ENCODE measurements at places on chromosomes 2 and 18. TPM values are rescaled to one million over a fixed set of nuclear protein-coding genes. Genes with fewer than 3 reads are reported as not detected.

ROCK2 gene
- 33.0 TPM for total RNA-seq

DSEL gene
- 3.5 TPM for total RNA-seq

BOLL gene
- total RNA-seq: not detected

ATF2 gene
- 40.0 TPM for total RNA-seq

GPR17 gene
- not detected for total RNA-seq

CREG2 gene
- 3.1 TPM for total RNA-seq

DAPL1 gene
- not detected for total RNA-seq

CYBRD1 gene
- total RNA-seq: 8.9 TPM

CNTNAP5 gene
- not detected for total RNA-seq

KCNS3 gene
- total RNA-seq: 4.1 TPM

DSG1 gene
- total RNA-seq: 4.4 TPM

RAMP1 gene
- 0.34 TPM for total RNA-seq

TMEM163 gene
- not detected for total RNA-seq

GAL3ST2 gene
- total RNA-seq: not detected

CXCR1 gene
- total RNA-seq: not detected

C2orf81 gene
- total RNA-seq: 0.85 TPM

PIKFYVE gene
- total RNA-seq: 30.4 TPM

CDH7 gene
- under 0.01 TPM for total RNA-seq

SCYGR4 gene
- total RNA-seq: not detected

KCNK3 gene
- total RNA-seq: not detected

NETO1 gene
- total RNA-seq: not detected

G6PC2 gene
- total RNA-seq: not detected

MCEE gene
- total RNA-seq: 9.7 TPM

MALL gene
- 38.3 TPM for total RNA-seq

SERPINB3 gene
- 32.5 TPM for total RNA-seq

PSMA8 gene
- not detected for total RNA-seq

DSG4 gene
- total RNA-seq: not detected

ABCG8 gene
- total RNA-seq: not detected

TUBA4A gene
- 45.5 TPM for total RNA-seq

Data from nasal cavity respiratory epithelium epithelial cell of viscerocranial mucosa (primary cell).